H1 (cell line): ENCODE measurements at places on chromosomes 7 and 10. TPM values are rescaled to one million over a fixed set of nuclear protein-coding genes. Genes with fewer than 3 reads are reported as not detected.

DNA sequence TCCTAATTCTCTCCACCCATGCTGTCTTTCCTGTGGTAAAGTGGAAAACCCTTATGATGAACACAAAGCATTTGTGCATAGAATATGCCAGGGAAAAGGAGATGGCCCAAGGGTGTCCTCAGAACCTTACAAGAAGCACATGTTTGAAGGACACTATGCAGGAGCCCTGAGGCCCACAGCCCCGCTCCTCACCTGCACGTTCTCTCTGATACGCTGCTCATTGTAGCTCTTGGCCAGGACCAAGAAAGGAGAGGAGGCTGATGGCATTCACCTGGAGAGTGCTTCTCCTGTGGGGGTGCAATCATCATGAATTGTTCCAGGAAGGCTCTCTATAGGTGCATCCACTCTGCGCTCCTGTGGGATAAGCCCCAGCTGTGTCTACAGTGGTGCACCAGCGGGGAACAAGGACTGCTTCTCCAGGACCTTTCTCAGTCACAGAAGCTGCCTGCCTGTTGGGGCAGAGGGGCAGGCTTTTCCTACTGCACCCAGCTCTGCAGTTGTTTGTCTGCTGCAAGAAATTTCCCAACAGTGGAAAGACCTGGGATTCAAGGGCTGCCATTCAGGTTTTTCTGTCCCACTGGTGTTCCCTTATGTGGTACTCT lies 19.9 kb downstream of the AKR1C2 start:
- no peak for DNase-seq
- no peaks in the 10 kb centered on the region for H3K36me3 ChIP-seq
- no peak overlapping the region for H3K27ac ChIP-seq
- no peaks in the 10 kb centered on the region for H3K27me3 ChIP-seq
- H3K4me3 ChIP-seq: no peak overlapping the region

DNA sequence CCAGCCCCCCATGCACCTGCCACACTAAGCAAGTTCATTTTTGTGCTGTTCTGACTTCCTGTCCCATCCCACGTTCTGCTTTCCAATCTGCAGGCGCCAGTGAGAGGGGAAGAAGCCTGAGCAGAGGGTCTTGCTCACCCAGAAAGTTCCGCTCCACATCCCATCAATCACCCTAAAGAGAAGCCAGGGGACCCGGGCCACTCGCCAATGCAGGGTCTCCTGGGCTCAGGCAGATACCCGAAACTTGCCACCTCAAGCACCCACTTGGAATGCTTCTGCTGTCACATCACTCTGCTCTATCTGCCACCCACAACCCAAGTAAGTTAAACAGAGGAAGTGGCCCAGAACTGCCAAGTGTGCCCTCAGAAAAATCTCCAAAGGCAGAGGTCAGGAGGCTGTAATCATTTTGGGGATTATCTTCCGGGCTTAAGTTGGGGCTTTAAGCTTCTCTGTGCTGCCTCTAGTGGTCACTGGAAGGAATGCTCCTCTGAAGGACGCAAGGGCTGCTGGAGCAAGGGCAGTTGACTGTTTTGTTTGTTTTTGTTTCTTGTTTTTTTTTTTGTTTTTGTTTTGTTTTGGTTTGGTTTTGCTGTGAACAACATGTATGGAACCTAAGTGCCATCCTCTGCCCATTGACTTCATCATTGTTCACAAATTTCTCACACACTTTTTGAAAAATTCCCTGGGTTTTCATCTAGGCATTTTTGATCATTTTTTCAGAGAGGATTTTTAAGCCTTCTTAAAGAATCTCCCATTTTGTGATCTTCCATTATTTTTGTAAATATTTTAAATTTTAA lies 25.5 kb downstream of the PRR15 start:
- H3K27ac ChIP-seq: no peak overlapping the region
- no peaks in the 10 kb centered on the region for H3K27me3 ChIP-seq
- no peaks in the 10 kb centered on the region for H3K36me3 ChIP-seq
- no peak overlapping the region for H3K4me3 ChIP-seq

DNA sequence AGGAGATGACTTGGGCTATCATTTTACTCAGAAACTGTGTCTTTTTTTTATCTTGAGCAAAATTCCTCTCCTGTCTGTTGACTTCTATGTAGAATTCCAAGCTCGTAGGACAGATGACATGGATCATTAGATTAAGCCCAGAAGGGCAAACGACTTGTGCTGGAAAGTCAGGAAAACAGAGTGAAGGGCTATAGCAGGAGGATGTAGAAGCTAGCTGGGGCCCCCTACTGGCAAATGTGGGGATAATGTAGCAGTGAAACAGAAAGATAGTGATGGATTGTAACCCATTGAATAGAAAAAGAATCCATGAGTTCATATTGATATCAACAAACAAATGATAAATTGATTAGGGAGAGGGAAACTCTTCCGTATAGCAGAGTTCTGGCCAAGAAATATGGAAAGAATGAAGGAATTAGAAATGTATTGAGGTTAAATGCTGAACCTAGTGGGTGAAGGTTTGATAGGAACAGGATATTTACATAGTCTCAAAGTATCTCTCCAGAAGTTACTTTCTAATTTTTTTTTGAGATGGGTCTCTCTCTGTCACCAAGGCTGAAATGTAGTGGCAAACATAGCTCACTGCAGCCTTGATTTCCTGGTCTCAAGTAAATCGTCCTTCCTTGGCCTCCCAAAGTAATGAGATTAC lies 103.6 kb downstream of the LYZL1 start:
- no peaks in the 10 kb centered on the region for H3K27me3 ChIP-seq
- no peak for DNase-seq
- no peak overlapping the region for H3K27ac ChIP-seq
- H3K4me3 ChIP-seq: no peak overlapping the region
- H3K4me1 ChIP-seq: 0 out of 2 replicates have a peak, but pooled peaks cover 3% of the 10 kb centered on the region

- H3K4me1 ChIP-seq: no peaks in the 10 kb centered on the region
- DNase-seq: no peak
- H3K27me3 ChIP-seq: no peaks in the 10 kb centered on the region
- H3K27ac ChIP-seq: no peak overlapping the region
- H3K36me3 ChIP-seq: no peaks in the 10 kb centered on the region; the same call in 1 of the 2 replicates
Measured at GRCh38 chr7:66377045-66377444, 171.9 kb downstream of the TPST1 start.

Gene IGF2BP3
- 190 and 193 TPM in 2 replicates for total RNA-seq

Gene COL28A1
- total RNA-seq: 0.22 and 0.44 TPM in 2 replicates

DNA sequence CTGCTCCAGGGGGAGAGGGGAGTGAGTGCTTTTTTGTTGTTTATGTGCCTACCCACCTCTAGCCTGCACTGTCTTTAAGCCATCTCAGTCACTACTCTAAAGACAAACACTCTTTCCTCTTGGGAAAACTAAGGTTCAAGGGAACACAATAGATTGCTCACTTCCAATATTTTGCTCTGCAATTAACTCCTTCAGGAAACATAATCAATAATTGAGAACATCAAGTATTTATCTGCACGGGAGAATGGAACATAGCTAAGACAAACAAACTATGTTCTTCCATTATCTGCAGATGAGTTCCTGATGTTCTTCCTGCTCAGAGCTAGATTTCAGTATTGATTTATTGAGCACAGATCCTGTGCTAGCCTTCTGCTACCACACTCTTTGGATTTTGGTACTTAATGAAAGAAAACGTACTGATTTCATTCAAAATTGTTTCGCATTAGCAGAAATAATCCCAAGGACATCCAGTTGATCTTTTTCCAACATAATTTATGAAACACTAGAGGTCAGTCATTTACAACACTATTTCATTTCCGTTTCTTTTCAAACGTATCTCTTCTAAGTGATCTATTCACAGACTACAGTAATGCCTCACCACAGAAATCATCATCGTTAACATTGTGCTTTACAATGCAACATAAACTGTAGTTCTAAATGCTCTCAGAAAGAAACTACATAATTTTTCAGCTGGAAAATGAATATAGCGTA lies 8.3 kb downstream of the NEBL start:
- H3K36me3 ChIP-seq: no peaks in the 10 kb centered on the region
- H3K4me3 ChIP-seq: no peak overlapping the region
- no peak for DNase-seq
- no peak overlapping the region for H3K27ac ChIP-seq
- H3K27me3 ChIP-seq: no peaks in the 10 kb centered on the region
- H3K4me1 ChIP-seq: no peaks in the 10 kb centered on the region; the same call in 1 of the 2 replicates

Gene GCC1
- 14.7 and 15.0 TPM in 2 replicates for total RNA-seq

DNA sequence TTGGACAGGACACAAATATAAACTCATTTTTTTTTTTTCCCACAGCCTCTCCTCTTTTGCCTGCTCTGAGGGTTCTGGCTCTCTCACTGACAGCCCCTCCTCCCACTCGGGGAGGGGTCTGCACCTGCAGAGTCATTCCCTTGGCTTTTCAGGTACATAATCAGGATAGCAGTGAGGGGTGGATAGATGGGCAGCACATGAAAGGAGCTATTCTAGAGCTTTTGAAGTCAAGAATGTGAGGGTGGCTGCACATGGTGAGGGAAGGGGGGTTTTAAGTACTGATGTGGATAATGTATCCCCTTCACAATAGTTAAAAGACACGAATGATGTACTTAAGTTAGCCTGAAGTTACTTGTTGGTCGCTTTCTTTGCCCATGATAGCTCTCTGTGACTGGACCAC lies 76.2 kb downstream of the CFAP58 start:
- H3K4me1 ChIP-seq: peaks cover 5% of the 10 kb centered on the region
- no peaks in the 10 kb centered on the region for H3K36me3 ChIP-seq
- DNase-seq: no peak
- no peak overlapping the region for H3K4me3 ChIP-seq
- no peak overlapping the region for H3K27ac ChIP-seq

- H3K4me1 ChIP-seq: no peaks in the 10 kb centered on the region
- no peaks in the 10 kb centered on the region for H3K36me3 ChIP-seq
- DNase-seq: no peak
- H3K27me3 ChIP-seq: no peaks in the 10 kb centered on the region
- no peak overlapping the region for H3K27ac ChIP-seq
Measured at GRCh38 chr7:137081321-137082093, 213.1 kb downstream of the CHRM2 start.

Gene TMEM229A
- 0.54 and 0.75 TPM in 2 replicates for total RNA-seq

Gene PNLIPRP3
- not detected in 2 replicates for total RNA-seq

GRCh38 chr10:71359364-71360046 lies 37.2 kb upstream of the CDH23 start:
- H3K27ac ChIP-seq: no peak overlapping the region
- no peaks in the 10 kb centered on the region for H3K27me3 ChIP-seq
- H3K4me3 ChIP-seq: no peak overlapping the region
- no peaks in the 10 kb centered on the region for H3K4me1 ChIP-seq
- no peak for DNase-seq
- H3K36me3 ChIP-seq: peaks cover 3% of the 10 kb centered on the region; the same call in 1 of the 2 replicates

DNA sequence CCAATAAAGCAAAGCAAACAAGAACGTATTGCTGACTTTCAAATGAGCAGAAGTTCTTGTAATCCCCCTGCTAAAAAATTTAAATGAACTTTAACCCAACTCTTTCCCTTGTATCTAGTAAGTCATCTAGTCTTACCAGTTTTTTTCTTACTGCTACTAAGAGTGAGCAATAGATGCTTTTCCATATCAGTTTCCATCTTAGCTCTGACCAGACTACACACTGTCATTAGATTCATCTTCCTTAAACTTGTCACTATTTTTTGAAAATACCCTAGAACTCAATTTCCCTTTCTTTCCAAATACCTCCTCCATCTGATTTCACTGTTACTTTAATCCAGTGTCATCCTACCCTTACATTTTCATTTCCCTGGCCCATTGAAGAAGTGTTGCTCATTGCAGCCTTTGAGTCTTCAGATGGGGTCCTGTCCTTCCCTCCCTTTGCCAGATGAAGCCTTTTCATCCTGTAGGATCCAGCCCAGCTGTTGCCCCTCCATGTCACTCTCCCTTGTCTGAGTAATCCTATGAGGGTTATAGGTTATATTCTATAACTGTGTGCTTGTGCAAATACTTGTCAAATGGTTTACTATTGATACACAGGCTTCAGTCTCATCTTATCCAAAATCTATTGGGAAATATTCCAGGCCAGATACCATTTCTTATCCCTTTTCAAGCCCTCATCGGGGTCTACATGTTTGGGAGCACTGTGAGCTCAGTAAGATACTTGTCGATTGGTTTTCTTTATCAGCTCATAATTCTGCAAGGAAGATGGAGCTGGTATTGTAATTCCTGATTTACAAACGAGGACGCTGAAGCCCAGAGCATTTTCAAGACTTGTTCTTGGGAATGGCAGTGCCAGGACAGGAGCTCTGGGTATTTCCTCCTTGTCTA lies 51.5 kb upstream of the ITGB1 start:
- H3K36me3 ChIP-seq: no peaks in the 10 kb centered on the region
- peaks cover 12% of the 10 kb centered on the region for H3K4me1 ChIP-seq
- no peaks in the 10 kb centered on the region for H3K27me3 ChIP-seq
- no peak overlapping the region for H3K4me3 ChIP-seq

- no peak for DNase-seq
- peaks cover 1% of the 10 kb centered on the region; the same call in 1 of the 2 replicates for H3K4me1 ChIP-seq
- peaks cover 12% of the 10 kb centered on the region for H3K36me3 ChIP-seq
Measured at GRCh38 chr7:771234-772004, 44.3 kb upstream of the PRKAR1B start.

- no peak overlapping the region for H3K27ac ChIP-seq
- no peaks in the 10 kb centered on the region for H3K27me3 ChIP-seq
- no peak overlapping the region for H3K4me3 ChIP-seq
- no peaks in the 10 kb centered on the region for H3K36me3 ChIP-seq
- DNase-seq: no peak
- no peaks in the 10 kb centered on the region for H3K4me1 ChIP-seq
Measured at GRCh38 chr7:46833197-46833596, 748.7 kb downstream of the TNS3 start.

DNA sequence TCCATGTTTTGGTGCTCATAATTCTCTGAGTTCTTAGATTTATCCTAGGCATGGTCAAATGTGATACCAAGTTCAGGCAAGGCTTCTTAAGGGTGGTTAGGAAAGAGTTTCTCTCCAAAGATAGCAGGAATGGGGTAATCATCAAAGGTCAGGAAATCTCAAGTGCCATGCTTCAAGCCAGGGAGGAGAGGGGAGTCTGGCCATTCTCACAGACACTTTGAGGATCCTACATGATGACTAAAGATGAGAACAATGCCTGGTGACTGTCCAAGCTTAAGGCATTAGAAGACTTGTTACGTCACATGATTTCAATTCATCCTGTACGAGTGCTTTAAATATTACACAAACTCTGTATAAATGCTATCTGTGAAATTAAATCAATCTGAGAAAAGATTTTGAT lies 59.4 kb downstream of the POM121L12 start:
- no peak for DNase-seq
- H3K27me3 ChIP-seq: no peaks in the 10 kb centered on the region
- no peaks in the 10 kb centered on the region for H3K36me3 ChIP-seq
- H3K4me1 ChIP-seq: no peaks in the 10 kb centered on the region
- no peak overlapping the region for H3K27ac ChIP-seq
- H3K4me3 ChIP-seq: no peak overlapping the region

DNA sequence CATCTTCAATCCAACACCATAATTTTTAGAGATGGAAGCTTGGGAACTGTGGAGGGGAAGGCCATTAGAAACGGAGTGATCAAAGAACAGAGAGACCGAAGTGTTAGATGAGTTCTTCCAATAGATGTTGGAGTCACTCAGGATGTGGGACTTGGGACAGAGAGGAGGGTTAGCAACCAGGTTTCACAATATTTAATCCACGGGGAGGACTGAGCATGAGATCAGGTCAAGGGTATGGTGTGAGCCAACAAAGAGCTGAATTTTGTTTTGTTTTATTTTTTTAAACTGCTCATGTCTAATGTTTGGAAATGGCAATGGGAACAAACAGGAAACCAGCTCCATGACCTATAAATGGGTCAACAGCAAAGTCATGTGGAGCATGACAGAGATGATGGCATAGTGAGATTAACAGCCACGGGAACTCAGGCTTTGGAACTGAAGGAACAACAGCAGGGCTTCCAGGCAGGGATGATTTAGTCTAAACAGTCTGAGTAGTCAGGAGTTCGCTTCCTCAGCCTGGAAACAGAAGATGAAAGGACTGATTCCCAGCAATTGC lies 38.9 kb upstream of the AMPH start:
- no peaks in the 10 kb centered on the region for H3K27me3 ChIP-seq
- H3K4me3 ChIP-seq: no peak overlapping the region
- no peak overlapping the region for H3K27ac ChIP-seq
